Tibial nerve (tissue), 4 donors: ENCODE measurements at places on chromosomes 12 and 14.

GRCh38 chr12:30908722-30909348 lies 17.7 kb upstream of the TSPAN11 start:
- DNase-seq, result peak; percentile 60
- H3K27ac ChIP-seq, result peak overlapping the region; percentile 67
- H3K36me3 ChIP-seq, result no peaks in the 10 kb centered on the region
- H3K4me1 ChIP-seq, result peaks cover 12% of the 10 kb centered on the region

DNA sequence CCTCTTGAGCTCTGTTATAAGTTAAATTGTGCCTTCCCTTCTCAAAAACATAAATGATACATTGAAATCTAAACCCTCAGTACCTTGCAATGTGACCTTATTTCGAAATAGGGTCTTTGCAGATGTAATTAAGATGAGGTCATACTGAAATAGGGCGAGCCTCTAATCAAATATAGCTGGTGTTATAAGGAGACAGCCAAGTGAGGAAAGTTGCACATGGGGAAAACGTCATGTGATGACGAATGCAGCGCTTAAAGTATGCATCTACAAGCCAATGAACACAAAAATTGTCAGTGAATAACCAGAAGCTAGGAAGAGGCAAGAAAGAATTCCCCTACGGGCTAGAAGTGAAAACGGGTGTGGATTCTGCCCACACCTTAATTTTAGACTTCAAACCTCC lies 305.2 kb upstream of the FOXG1 start:
- no peak overlapping the region for H3K4me3 ChIP-seq
- no peak for DNase-seq
- no peaks in the 10 kb centered on the region for H3K27me3 ChIP-seq
- H3K27ac ChIP-seq, result no peak overlapping the region
- H3K36me3 ChIP-seq, result no peaks in the 10 kb centered on the region
- H3K4me1 ChIP-seq, result no peaks in the 10 kb centered on the region

- DNase-seq, result no peak
- H3K4me1 ChIP-seq, result peaks cover 56% of the 10 kb centered on the region
- no peak overlapping the region for H3K4me3 ChIP-seq
- H3K27me3 ChIP-seq, result no peaks in the 10 kb centered on the region
- H3K27ac ChIP-seq, result no peak overlapping the region
- no peaks in the 10 kb centered on the region for H3K36me3 ChIP-seq
Measured at GRCh38 chr12:51917746-51918453, 10.6 kb downstream of the ACVRL1 start.

DNA sequence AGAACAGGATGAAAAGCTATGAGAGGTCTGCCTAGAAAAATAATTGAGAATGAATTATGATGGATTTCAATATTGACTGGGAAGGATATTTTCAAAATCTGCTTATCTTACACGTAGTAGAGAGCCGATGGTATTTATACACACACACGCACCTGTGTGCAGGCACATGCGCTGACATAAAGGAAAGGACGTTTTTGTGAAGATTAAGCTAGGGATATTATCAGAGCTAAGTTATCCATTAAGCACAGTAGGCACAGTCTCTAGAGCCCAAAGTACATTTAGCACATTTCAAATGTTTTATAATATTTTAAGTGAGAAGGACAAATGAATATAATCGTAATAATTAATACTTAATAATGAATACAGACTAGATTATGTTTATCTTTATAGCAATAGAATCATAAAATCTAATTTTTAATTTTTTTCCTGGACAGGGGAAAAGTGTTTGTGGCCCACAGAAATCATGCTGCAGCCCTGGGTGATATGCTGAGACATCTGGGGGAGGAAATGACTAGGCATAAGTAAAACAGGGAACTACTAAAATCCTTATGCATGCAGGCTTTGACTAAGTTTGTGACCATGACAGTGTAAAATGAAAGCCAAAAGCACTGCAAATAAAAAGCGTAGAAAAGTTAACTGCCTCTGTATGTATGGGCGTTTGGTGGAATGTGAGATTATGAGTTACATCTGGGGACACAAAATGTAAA lies 146.1 kb downstream of the KITLG start:
- no peak for DNase-seq
- H3K4me1 ChIP-seq, result no peaks in the 10 kb centered on the region
- H3K4me3 ChIP-seq, result no peak overlapping the region
- no peaks in the 10 kb centered on the region for H3K36me3 ChIP-seq
- H3K27me3 ChIP-seq, result no peaks in the 10 kb centered on the region

- H3K36me3 ChIP-seq, result no peaks in the 10 kb centered on the region
- no peak overlapping the region for H3K27ac ChIP-seq
- no peak overlapping the region for H3K4me3 ChIP-seq
- DNase-seq, result no peak
Measured at GRCh38 chr14:70425354-70425753, 8.5 kb upstream of the SYNJ2BP start.

- no peak for DNase-seq
- peaks cover 16% of the 10 kb centered on the region for H3K27me3 ChIP-seq
- H3K27ac ChIP-seq, result no peak overlapping the region
- no peaks in the 10 kb centered on the region for H3K36me3 ChIP-seq
Measured at GRCh38 chr12:462936-463705, 3.4 kb downstream of the B4GALNT3 start.

GRCh38 chr12:84070292-84070691 lies 842.3 kb downstream of the SLC6A15 start:
- H3K4me3 ChIP-seq, result no peak overlapping the region
- H3K27ac ChIP-seq, result no peak overlapping the region
- H3K36me3 ChIP-seq, result no peaks in the 10 kb centered on the region
- no peak for DNase-seq
- H3K4me1 ChIP-seq, result no peaks in the 10 kb centered on the region

DNA sequence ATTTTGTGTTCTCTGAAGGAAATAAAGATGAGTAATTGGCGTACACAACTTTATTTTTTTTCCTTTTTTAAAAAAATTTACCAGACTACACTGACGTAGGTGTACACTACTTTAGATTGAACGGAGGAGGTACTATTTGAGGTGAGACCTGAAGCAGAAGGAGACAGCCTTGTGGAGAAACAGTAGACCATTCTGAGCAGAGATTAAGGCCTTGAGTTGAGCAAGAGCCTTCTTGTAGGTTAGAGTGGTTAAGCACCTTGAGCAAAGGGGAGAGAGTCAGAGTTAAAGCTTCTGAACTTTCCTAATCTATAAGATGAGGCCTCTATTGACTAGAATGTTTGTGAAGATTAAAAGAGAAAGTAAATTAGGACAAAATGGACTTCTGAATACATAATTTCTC lies 2.5 kb downstream of the LEMD3 start:
- H3K4me1 ChIP-seq, result peaks cover 41% of the 10 kb centered on the region
- no peaks in the 10 kb centered on the region for H3K36me3 ChIP-seq
- H3K27me3 ChIP-seq, result no peaks in the 10 kb centered on the region
- no peak for DNase-seq

- no peak overlapping the region for H3K27ac ChIP-seq
- H3K36me3 ChIP-seq, result no peaks in the 10 kb centered on the region
- no peaks in the 10 kb centered on the region for H3K27me3 ChIP-seq
Measured at GRCh38 chr14:62189698-62190097, 427.5 kb downstream of the SNAPC1 start.

GRCh38 chr12:11689591-11690186 lies 40.2 kb downstream of the ETV6 start:
- H3K36me3 ChIP-seq, result no peaks in the 10 kb centered on the region
- H3K27me3 ChIP-seq, result no peaks in the 10 kb centered on the region
- peaks cover 45% of the 10 kb centered on the region for H3K4me1 ChIP-seq
- H3K27ac ChIP-seq, result no peak overlapping the region
- no peak for DNase-seq

GRCh38 chr14:104724981-104725771 lies 1.1 kb downstream of the ADSS1 start:
- DNase-seq, result no peak
- no peaks in the 10 kb centered on the region for H3K27me3 ChIP-seq
- H3K27ac ChIP-seq, result no peak overlapping the region
- peaks cover 11% of the 10 kb centered on the region for H3K36me3 ChIP-seq
- peaks cover 39% of the 10 kb centered on the region for H3K4me1 ChIP-seq

DNA sequence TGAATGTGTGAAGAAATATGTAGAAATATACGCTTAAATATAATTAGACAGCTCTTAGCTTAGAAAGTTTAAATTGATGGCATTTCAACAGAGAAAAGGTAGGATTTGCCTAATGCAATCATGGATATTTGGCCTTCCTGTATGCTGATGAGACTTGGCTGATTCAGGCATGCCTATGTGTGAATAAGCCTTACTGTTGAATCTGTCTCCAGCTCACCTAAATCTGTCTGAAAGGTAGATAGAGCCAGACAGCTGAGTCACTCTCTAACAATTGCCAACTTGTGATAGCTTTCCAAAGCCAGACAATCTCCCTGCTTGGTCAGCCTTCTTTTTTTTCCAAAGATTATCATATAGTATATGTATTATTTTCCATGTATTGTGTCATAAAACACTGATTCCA lies 92.8 kb upstream of the FLRT2 start:
- no peaks in the 10 kb centered on the region for H3K4me1 ChIP-seq
- H3K27ac ChIP-seq, result no peak overlapping the region
- H3K36me3 ChIP-seq, result no peaks in the 10 kb centered on the region
- DNase-seq, result no peak

GRCh38 chr12:3288690-3289089 lies 202.3 kb upstream of the PRMT8 start:
- no peaks in the 10 kb centered on the region for H3K27me3 ChIP-seq
- no peak overlapping the region for H3K4me3 ChIP-seq
- no peak for DNase-seq
- H3K27ac ChIP-seq, result no peak overlapping the region
- peaks cover under 1% of the 10 kb centered on the region for H3K4me1 ChIP-seq
- peaks cover 30% of the 10 kb centered on the region for H3K36me3 ChIP-seq

GRCh38 chr12:11595080-11595479 lies 54.4 kb upstream of the ETV6 start:
- no peak overlapping the region for H3K4me3 ChIP-seq
- DNase-seq, result no peak
- no peak overlapping the region for H3K27ac ChIP-seq
- no peaks in the 10 kb centered on the region for H3K27me3 ChIP-seq
- no peaks in the 10 kb centered on the region for H3K36me3 ChIP-seq

- DNase-seq, result no peak
- H3K4me3 ChIP-seq, result no peak overlapping the region
- no peaks in the 10 kb centered on the region for H3K36me3 ChIP-seq
- no peaks in the 10 kb centered on the region for H3K4me1 ChIP-seq
- no peaks in the 10 kb centered on the region for H3K27me3 ChIP-seq
- H3K27ac ChIP-seq, result no peak overlapping the region
Measured at GRCh38 chr14:101354726-101355125, 206.6 kb upstream of the DIO3 start.

DNA sequence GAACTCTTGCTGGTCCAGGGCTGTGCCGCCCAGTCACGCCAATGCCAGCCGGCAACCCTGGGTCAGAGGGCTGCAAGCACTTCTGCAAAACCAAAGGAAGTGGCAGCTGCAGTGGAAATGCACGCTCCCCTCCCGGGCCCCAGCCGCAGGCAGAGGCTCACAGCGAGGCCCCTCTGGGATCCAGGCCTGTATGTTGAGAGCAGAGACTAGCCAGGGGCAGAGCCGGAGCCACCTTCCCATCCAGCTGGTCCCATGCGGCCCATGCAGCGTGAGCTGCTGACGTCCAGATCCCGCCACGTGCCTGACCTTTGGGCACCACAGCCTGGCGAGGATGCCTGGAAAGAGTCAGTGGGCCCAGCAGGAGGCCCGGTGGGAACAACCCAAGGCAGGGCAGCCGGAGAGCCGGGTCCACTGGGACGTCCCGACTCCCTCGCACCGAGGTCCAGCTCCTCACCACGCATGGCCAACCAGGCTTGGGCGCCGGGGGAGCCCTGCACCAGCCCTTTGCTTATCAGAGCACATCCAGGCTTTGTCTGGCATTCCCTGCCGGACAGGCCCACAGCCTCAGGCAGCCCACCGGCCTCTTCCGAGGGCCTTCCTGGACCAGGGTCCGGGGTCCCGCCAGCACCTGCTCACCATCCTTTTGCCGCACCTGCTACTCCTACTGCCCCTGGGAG lies 4.3 kb downstream of the GPR132 start:
- H3K27ac ChIP-seq, result peak overlapping the region; percentile 73
- no peaks in the 10 kb centered on the region for H3K27me3 ChIP-seq
- DNase-seq, result no peak
- H3K4me1 ChIP-seq, result peaks cover 36% of the 10 kb centered on the region
- no peak overlapping the region for H3K4me3 ChIP-seq
- H3K36me3 ChIP-seq, result no peaks in the 10 kb centered on the region

GRCh38 chr14:49512571-49512970 lies 73.6 kb downstream of the RPS29 start:
- H3K4me1 ChIP-seq, result no peaks in the 10 kb centered on the region
- H3K4me3 ChIP-seq, result no peak overlapping the region
- H3K27ac ChIP-seq, result no peak overlapping the region
- H3K27me3 ChIP-seq, result no peaks in the 10 kb centered on the region

DNA sequence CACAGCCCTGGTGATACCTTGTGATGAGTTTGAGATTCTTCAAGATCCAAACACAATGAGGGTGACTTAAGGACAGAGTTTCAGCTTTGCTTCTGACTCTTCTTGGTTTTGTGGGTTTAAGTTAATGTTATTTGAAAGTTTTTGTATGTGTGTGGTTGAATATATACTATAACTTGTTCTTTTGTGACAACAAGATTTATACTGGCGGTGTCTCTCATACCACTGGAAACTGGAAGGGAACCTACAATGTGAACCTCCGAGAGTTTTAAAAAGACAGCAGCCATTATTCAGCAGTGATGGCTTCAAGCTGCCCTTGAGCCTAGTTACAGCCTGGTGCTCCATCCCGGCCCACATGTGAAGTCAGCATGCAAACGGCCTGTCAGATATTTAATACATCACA lies 87.9 kb upstream of the IGF1 start:
- no peak overlapping the region for H3K27ac ChIP-seq
- no peaks in the 10 kb centered on the region for H3K36me3 ChIP-seq
- H3K27me3 ChIP-seq, result no peaks in the 10 kb centered on the region
- no peak overlapping the region for H3K4me3 ChIP-seq
- H3K4me1 ChIP-seq, result no peaks in the 10 kb centered on the region
- DNase-seq, result no peak

DNA sequence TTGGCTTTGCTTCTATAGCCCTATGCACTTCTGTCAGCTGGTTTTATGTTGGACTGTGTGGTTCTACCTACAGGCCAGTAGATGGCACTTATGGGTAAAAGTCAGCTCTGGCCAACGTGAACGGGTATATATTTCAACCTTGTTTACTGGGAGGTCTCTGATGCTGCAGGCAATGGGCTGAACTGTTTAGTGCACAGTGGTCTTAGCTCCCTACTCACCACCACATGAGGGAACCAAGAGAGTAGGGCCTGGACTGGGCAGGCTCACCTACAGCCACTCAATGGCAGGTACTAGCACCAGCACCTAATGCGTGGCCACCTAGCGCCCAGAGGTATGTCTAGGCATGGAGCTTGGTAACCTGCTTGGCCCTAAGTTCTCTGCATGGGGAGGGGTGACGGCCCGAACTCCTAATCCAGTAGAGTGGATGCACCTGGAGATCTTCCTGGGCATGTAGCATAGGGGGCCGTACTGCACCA lies 481.8 kb downstream of the TMEM117 start:
- H3K4me1 ChIP-seq, result no peaks in the 10 kb centered on the region
- H3K4me3 ChIP-seq, result no peak overlapping the region
- no peak overlapping the region for H3K27ac ChIP-seq
- DNase-seq, result no peak

- no peak for DNase-seq
- no peak overlapping the region for H3K27ac ChIP-seq
- H3K27me3 ChIP-seq, result no peaks in the 10 kb centered on the region
- no peaks in the 10 kb centered on the region for H3K36me3 ChIP-seq
Measured at GRCh38 chr12:122018937-122019336, 2.7 kb upstream of the BCL7A start.

GRCh38 chr12:12691549-12691948 lies 4.4 kb downstream of the GPR19 start:
- DNase-seq, result no peak
- H3K36me3 ChIP-seq, result no peaks in the 10 kb centered on the region
- H3K4me1 ChIP-seq, result peaks cover 6% of the 10 kb centered on the region
- H3K27ac ChIP-seq, result no peak overlapping the region

- H3K27ac ChIP-seq, result no peak overlapping the region
- no peaks in the 10 kb centered on the region for H3K4me1 ChIP-seq
- H3K27me3 ChIP-seq, result no peaks in the 10 kb centered on the region
- no peaks in the 10 kb centered on the region for H3K36me3 ChIP-seq
- H3K4me3 ChIP-seq, result no peak overlapping the region
Measured at GRCh38 chr12:110270125-110270962, 10.7 kb upstream of the ATP2A2 start.
